Activated CD4-positive, alpha-beta memory T cell treated with anti-CD3 and anti-CD28 coated beads for 36 hours (primary cell): ENCODE measurements at places on chromosomes 1 and 21. TPM values are rescaled to one million over a fixed set of nuclear protein-coding genes. Genes with fewer than 3 reads are reported as not detected.

GRCh38 chr1:209685821-209686220 lies 10.6 kb downstream of the G0S2 start:
- H3K4me3 ChIP-seq: peak overlapping the region; percentile 2
- peaks cover 42% of the 10 kb centered on the region for H3K4me1 ChIP-seq
- no peaks in the 10 kb centered on the region for H3K36me3 ChIP-seq
- peak; percentile 61 for DNase-seq
- no peak overlapping the region for H3K27ac ChIP-seq

GRCh38 chr1:9296850-9297249 lies 4.2 kb downstream of the SPSB1 start:
- H3K4me3 ChIP-seq: no peak overlapping the region
- peaks cover under 1% of the 10 kb centered on the region for H3K27me3 ChIP-seq
- no peak overlapping the region for H3K27ac ChIP-seq
- peaks cover 27% of the 10 kb centered on the region for H3K4me1 ChIP-seq
- DNase-seq: no peak

The DNM3 gene
- total RNA-seq: 1.2 TPM

The F5 gene
- total RNA-seq: 50.8 TPM

The CHIA gene
- total RNA-seq: not detected

The OVAAL gene
- not detected for total RNA-seq

The APCS gene
- total RNA-seq: not detected

The DISC1 gene
- 3.9 TPM for total RNA-seq
